ENCODE measurements at places on chromosomes 12 and 14. TPM values are rescaled to one million over a fixed set of nuclear protein-coding genes. Genes with fewer than 3 reads are reported as not detected.

Gene FAM181A
- not detected for total RNA-seq

Gene RNASE4
- 1.7 TPM for total RNA-seq

Gene MIP
- 0.09 TPM for total RNA-seq

Gene EIF2B1
- total RNA-seq: 37.1 TPM

Gene SLC2A3
- 37.6 TPM for total RNA-seq

Gene VWF
- 6.7 TPM for total RNA-seq
